ENCODE measurements at places on chromosomes 7 and 10. TPM values are rescaled to one million over a fixed set of nuclear protein-coding genes. Genes with fewer than 3 reads are reported as not detected.

OLAH gene
- total RNA-seq: 4.6 TPM

SRGN gene
- 293 TPM for total RNA-seq

CYP3A4 gene
- 0.37 TPM for total RNA-seq

NEUROG3 gene
- not detected for total RNA-seq

FBXL13 gene
- total RNA-seq: 12.3 TPM

CALY gene
- not detected for total RNA-seq

EGR2 gene
- 0.82 TPM for total RNA-seq

TMEM229A gene
- 0.34 TPM for total RNA-seq

GSTO1 gene
- 130 TPM for total RNA-seq

MYL10 gene
- not detected for total RNA-seq

Measured in lung (tissue), 17 donors.